ENCODE measurements at places on chromosomes 5 and 9.

DNA sequence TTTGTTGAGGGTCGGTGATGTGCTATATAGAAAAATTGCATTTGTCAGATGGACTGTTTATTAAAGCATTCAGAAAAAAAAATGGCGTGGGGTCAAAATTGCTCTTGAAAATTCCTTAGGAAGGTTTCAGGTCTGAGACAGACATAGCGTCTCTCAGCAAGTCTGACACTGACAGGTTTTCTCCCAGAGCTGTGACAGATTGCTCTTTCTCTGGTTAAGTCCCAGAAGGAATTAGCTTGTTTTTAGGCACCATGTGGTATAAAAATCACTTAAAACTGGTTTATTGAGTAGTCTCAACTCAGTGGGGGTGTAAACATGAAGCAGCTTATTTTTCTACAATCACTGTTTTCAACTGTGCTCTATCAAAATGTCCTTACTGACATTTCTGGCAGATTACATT, 1379.8 kb downstream of the MAT2B start:
- no peak for DNase-seq

DNA sequence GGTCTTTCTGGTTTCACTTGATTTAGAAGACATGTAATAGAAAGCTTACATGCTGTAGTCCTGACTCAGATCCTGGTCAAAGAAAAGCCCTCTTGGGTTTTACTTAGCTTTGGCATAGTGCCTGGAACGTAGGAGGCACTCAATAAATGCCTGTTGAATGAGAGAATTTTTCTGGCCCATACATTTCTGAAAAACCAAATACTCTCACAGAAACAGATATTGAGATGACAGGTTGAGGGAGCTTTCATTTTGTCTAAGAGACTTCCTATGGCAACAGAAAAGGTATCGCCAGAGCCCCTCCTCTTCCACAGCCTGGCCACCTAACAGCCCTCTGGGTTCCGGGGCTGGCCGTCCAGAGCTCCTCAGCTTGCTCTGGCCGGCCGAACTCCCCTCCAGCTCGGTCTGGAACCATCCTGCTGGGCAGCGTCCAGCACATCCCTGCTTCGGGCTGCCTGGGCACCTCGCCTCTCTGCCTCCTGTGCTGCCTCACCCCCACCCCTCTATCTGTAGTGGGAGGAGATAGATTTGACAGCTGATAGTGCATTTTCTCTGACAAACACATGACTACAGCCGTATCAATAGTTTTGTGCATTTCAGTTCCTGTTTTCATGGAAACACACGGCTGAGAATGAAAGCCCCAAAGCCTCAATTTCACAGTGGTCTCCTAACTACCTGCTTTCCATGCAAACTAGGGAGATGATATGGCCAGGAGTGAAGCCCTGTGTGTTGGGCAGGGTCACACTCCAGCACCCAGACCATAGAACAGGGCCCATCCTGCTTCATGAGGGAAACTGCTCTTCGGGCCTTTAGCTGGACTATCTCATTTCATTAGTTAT, 1.1 kb downstream of the IL4 start:
- peak; percentile 81 for DNase-seq

GRCh38 chr5:171420431-171421241, 1.2 kb downstream of the FGF18 start:
- peak; percentile 71 for DNase-seq

GRCh38 chr5:76082772-76083554, at the start of gene SV2C:
Gene SV2C, plus strand, starts transcription at chr5:76083383. Its CDS starts 48,368 bp downstream, at chr5:76131751.
- no peak for DNase-seq

GRCh38 chr5:119789406-119790117, 160.2 kb downstream of the FAM170A start:
- DNase-seq: no peak

DNA sequence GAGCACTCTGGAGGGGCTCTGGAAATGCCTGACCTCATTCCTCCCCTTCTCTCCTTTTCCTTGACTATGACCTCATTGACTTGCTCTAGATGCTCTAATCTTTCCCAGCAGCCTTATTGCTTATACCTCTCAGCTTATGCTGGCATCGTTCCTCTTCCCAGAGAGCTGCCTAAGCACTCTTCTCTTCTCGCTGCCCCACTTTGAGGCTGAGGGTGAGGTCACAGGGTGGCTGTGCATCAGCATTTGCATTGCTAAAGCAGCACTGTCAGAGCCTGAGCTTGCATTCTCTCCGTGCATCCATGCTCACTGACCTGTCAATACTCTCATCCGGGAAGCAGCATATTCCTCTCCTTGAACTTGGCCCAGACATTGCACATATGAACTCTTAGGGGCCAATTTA, 96.4 kb upstream of the NTRK2 start:
- no peak for DNase-seq

- DNase-seq: peak; percentile 45
These were observed 49.4 kb downstream of the PLK2 start for GRCh38 chr5:58410441-58410840.

DNA sequence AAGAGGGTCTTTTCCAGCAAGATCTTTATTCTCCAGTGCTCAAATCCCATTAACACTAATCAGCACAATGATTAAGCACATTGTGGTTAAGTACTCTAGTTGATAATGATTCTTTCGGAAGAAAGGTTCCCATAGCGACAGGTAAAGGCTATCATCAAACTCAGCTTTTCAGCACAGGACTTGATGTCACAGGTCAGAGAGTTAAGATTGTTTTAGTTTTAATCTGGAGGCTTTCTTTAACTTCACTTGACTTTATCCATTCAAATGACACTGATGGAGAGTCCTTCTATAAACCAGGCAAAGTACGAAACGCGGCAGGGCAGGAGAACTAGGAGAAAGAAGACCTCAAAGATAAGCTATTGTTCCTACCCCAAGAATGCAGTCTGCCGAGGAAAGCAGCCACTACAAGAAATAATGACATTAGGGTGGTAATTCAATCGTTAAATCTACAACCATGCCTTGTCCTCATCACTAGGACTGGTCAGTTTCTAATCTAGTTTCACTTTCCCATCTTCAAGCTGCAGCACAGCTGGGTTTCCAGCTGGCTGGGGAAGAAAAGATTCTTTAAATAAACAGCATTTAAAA, 4.6 kb downstream of the NRG2 start:
- no peak for DNase-seq

GRCh38 chr9:15135164-15135792, 171.7 kb downstream of the TTC39B start:
- peak; percentile 50 for DNase-seq

- no peak for DNase-seq
These were observed 36.4 kb downstream of the GGTA1 start for GRCh38 chr9:121463026-121463807.

- no peak for DNase-seq
These were observed 19.5 kb downstream of the BTNL9 start for GRCh38 chr5:181059297-181060230.

DNA sequence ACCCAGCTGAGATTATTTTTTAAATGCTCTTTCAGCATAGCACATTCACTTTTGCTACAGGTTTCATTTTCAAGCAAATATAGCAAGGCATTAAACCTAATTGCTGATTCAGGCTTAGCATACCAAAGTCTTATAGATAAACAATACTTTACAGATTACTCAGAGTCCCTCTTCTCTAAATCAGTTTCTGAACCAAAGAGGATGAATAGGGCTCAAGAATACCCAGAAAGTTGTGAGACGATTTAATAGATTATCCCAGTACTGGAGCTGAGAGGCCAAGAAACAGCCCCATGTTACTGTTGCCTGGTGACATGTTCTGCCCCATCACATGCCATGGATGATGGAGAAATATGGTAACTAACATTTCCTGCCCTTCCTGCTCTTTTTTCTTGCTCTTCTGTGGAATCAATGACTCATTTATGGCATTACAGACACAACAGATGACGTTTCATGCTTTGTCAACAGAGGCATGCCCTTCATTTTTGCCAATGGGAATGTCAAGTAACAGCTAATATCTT, 18.1 kb upstream of the SSBP2 start:
- peak; percentile 39 for DNase-seq

GRCh38 chr9:7185612-7186011, 427.8 kb downstream of the KDM4C start:
- DNase-seq: no peak

DNA sequence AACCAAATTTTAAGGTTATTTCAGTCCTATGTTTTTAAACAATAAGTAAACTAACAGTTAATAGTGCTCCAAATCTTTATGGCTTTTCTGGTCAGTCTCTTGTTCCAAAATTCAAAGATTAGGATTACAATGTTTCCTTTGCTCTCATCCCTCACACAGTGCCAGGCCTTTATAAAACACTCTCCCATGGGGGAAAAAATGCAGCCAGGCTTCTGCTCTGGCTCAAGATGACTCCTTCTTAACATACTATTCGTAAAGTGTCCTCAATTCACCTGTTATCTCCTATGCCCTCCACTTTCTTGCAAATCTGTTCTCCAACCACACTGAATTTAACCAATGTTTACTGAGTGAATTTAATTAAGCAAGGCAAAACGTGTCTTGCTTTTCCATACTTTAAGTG, 1.4 kb downstream of the CEP120 start:
- DNase-seq: no peak

GRCh38 chr9:104831681-104832080, 67.8 kb downstream of the NIPSNAP3B start:
- no peak for DNase-seq

- no peak for DNase-seq
These were observed 15.8 kb upstream of the HACD4 start for GRCh38 chr9:21047281-21047691.

GRCh38 chr5:9428272-9428671, 117.6 kb downstream of the SEMA5A start:
- no peak for DNase-seq
